T-helper 22 cell (primary cell): ENCODE measurements at places on chromosomes 7 and 10.

DNA sequence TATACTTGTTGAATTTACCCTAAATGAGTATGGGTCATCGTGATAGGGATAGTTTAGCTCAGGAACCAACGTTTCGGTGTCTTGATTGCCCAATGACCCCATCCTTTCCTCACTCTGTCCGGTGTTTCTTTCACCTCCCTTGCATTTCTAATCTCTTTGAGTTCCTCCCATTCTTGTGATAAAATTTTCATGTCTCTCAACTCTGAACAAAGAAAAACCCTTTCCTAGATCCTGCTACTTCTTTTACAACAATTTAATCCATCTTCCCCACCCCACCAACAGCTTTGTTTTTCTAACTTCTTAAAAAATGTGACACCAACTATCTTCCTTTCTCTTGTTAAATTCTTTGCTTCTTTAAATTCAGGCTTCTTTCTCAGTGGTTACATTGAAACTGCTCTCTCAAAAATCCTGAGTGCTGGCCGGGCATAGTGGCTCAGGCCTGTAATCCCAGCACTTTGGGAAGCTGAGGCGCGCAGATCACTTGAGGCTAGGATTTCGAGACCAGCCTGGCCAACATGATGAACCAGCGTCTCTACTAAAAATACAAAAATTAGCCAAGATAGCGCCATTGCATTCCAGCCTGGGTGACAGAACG lies 130.3 kb upstream of the MINDY3 start:
- DNase-seq = no peak

GRCh38 chr7:69687739-69688433 lies 89.6 kb downstream of the AUTS2 start:
- DNase-seq = no peak

DNA sequence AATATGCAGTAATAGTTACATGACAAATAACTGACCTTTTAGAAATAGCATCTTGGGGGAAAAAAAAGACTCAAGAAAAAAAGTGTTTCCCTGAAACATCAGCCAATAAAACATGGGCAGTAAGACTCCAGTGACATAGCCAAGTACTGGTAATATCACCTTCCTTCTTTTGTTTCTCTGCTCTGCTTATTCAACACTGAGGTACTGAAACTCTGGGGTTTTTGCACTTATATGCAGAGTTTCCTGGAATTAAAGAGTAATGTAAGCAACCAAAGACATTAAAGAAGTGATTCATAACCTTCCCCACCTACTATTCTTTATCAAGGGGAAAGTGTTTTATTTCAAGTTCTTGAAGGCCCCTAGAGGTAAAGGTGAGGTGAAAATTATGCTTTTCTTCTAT lies 414.5 kb downstream of the GRM8 start:
- no peak for DNase-seq

- DNase-seq = no peak
Observed at GRCh38 chr10:119140603-119141245, 24.8 kb downstream of the SFXN4 start.
